Stimulated activated CD4-positive, alpha-beta T cell treated with anti-CD3 and anti-CD28 coated beads, Interleukin-4, amount 100 ng/mL, for 4 hours (primary cell): ENCODE measurements at places on chromosomes 1 and 21.
A peak's percentile ranks its signal among the peaks of the same experiment; 100 is the strongest.

DNA sequence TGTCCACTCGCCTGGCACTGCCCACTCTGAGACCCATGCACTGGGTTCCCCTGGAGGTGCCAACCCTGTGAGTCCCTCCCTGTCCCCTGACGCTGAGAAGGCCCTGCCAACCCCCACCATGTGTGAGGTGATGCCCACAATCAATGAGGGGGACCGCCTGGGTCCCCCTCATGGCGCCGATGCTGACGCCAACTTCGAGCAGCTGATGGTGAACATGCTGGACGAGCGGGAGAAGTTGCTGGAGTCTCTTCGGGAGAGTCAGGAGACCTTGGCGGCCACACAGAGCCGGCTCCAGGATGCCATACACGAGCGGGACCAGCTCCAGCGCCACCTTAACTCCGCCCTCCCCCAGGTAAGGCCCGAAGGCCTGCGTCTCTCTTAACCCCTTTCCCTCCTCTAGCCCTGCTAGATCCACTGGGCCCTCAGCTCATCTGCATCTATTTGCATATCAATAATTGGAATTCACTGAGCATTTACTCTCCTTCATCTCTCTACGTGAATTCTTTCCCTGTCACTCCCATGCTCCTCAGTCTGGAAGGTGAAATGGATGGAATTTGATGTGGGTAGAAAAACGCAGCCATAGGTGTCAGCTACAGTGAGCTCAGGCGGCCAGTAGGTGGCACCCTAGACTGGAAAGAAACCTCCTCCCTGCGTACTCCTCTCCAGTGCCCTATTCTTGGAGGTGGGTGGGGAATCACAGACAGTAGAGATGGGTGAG, 12.8 kb downstream of the PPFIA4 start:
- DNase-seq, result peak; percentile 58

- no peak for DNase-seq
Measured at GRCh38 chr1:236301080-236301957, 19.6 kb upstream of the ERO1B start.

GRCh38 chr1:15693371-15693770, 9.3 kb downstream of the PLEKHM2 start:
- no peak for DNase-seq

DNA sequence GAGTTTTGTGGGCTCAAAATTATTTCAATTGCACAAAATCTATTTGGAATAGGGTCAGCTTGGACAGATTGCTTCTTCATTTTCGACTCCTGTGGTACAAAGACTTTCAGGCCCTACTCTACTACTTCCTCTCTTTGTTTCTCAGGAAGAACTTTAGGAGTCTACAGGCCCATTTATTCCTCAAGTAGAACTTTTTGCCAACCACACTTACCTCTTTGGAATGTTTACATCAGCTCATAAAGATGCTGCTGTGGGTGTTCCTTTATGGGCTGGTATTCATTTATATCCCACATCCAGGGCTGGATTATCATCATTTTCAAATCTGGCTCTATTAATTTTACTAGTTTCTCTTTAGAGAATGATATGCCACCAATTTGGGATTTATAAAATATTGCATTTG, 46.3 kb upstream of the TNFSF18 start:
- DNase-seq, result no peak

DNA sequence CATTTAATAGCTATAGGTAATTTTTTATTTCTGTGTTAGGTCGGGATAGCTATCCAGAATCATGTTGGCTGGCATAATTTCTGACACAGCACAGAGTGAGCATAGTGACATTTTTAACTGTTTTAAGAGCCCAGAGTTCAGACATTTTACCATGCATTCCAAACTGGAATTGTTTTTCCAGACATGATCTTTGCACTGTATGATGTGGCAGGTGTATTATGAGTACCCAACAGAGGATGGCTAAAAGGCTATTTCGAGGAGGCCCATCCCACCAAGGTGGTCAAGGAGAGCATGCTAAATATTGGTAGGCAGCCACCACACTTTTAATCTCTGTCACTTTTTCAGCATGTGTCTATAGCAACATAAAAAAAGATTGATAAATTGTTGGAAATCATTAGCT, 137.3 kb upstream of the ST6GALNAC5 start:
- DNase-seq, result no peak

- DNase-seq, result no peak
Measured at GRCh38 chr1:36625253-36625934, 142.7 kb upstream of the CSF3R start.

- DNase-seq, result no peak
Measured at GRCh38 chr21:28439788-28440187, 552.9 kb downstream of the LTN1 start.

GRCh38 chr1:86233403-86233802, 76.8 kb upstream of the COL24A1 start:
- DNase-seq, result no peak

- no peak for DNase-seq
Measured at GRCh38 chr1:70666381-70667140, 255.5 kb downstream of the CTH start.

DNA sequence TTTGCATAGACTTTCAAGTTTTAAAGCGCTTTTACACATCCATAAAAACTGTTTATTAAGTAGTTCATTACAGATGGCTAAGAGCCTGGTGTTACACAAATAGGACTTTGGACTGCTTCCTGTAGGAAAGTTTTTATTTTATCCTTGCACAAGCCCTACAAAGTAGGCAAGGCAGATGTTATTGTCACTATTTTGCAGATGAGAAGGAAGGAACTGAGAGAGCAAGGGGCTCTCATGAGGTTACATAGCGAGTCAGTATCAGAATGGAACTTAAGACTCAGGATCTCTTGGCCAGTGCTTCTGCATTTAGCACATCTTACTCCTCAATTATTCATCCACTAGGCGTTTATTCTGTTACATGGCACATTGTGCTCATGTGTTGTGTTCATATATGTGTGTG, 2.6 kb upstream of the MAPKAPK2 start:
- no peak for DNase-seq

- DNase-seq, result no peak
Measured at GRCh38 chr1:45205011-45205909, 1.1 kb downstream of the ZSWIM5 start.

- no peak for DNase-seq
Measured at GRCh38 chr1:190320952-190321351, 156.7 kb downstream of the BRINP3 start.

DNA sequence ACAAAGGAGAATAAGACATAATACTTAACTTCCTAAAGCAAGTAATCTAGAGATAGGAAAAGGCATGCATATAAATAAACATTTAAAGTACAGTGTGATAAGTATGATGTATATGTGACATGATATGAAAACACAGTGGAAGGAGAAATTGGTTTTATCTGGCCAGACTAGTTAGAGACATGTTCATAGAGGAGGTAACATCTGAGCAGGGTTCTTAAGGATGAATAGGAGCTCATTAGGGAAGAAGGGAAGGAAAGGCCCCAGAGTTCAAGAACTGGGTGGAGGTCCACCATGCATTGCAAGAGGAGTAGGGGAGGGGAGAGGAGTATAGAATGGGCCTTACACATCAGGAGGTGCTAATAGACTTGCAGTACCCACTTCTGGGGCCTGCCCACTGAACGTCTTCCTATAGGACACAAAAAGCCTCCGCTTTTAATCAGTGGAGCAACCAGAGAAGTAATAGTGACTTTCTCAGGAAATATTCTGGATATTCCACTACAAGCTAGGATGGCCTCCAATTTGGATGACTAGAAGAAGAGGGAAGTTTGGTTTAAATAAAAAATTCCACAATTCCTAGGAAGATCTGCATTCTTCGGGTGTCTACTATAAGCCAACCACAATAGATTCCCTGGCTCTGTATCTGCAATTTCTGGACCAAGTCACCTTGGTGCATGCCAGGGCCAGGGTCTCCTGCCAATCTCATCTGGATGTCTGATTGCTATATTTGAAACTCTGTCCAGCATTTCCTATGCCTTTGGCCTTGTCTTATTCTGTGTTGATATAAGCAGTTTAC, 41.9 kb downstream of the NGF start:
- no peak for DNase-seq

DNA sequence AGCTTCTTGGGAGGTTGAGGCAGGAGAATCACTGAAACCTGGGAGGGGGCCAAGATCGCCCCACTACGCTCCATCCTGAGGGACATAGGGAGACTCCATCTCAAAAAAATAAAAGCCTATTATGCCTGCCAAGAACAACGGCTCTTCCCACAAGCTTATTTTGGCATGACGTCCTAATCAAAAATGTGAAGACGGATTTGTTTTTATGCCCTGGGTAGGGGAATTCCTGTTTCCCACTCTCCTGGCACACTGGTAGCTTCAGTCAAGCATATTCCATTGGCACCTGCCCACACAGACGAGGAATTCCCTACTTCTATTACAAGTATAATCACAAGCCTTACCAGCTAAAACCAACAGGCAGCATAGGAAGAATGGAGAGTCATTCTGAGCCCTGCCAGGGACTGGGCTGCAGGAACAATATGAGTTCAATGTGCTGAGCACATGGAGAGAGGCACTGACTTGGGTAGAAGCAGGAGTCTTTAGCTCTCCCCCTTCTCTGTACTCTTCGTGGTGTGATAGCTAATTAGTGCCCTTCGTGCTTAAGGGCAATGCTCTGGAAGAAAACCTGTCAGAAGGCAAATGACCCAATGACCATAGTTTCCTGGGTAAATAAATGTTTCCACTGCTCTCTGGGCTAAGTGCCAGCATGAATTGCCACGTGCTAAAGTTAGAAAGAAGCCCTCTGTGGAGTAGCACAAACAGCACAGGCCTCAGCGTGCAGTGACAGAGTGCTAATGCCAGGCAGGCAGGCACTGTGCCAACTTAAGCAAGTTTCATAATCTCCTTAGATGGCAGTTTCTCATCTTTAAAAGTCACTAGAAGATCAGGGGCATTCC, 16.8 kb downstream of the TNFSF4 start:
- DNase-seq, result no peak

- DNase-seq, result no peak
Measured at GRCh38 chr1:110035236-110035752, 870 bp downstream of the STRIP1 start.

GRCh38 chr1:151537112-151537511, 3.0 kb upstream of the TUFT1 start:
- DNase-seq, result no peak

GRCh38 chr1:50027794-50028193, 4.0 kb upstream of the AGBL4 start:
- DNase-seq, result no peak

GRCh38 chr1:231866392-231867331, 240.1 kb downstream of the DISC1 start:
- DNase-seq, result peak; percentile 36

GRCh38 chr1:40313329-40313957, 3.6 kb downstream of the COL9A2 start:
- DNase-seq, result no peak

GRCh38 chr1:150961756-150962155, 12.9 kb downstream of the CERS2 start:
- DNase-seq, result no peak

GRCh38 chr1:116494353-116494692, 76.5 kb downstream of the CD58 start:
- no peak for DNase-seq

- no peak for DNase-seq
Measured at GRCh38 chr1:203954788-203955552, 93.6 kb downstream of the SNRPE start.

- no peak for DNase-seq
Measured at GRCh38 chr1:41742219-41742618, 176.5 kb downstream of the HIVEP3 start.

GRCh38 chr1:5717031-5717682, 275.1 kb downstream of the NPHP4 start:
- DNase-seq, result no peak

DNA sequence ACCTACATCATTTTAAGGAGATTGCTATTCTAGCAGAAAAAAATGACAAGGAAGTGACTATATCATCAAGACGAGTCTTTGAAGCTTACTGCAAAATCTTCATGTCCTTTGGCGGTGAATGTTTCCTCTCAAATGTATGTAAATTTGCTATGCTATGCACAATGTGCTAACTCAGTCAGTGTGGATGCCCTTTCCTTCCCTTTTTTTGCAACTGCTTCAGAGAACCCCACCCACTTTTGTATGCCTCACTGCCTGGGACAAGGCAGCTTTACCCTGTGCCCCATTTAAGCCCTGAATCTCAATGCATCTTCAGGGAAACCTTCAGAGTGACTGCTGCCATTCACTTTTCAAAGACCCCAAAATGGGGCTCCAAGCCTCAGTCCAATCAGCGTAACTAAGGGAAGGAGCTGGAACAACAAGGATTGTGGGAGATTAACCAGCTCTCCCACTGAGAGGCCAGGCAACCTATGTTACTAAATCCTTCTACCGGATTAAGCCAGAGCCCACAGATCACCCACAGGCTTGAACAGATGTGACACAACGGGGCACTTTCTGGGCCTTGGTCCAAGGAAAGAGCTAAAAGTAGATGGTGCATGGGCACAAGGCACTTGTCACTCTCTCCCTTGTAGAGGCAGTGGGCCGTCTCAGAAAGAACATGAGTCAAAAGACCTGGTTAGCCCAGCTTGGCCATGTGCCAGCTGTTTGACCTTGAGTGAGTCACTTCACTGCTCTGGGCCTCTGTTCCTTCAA, 154.4 kb downstream of the PLPP3 start:
- DNase-seq, result no peak

- no peak for DNase-seq
Measured at GRCh38 chr1:105591681-105592080, 1464.8 kb upstream of the PRMT6 start.

GRCh38 chr21:42467140-42467983, 28.7 kb downstream of the RSPH1 start:
- no peak for DNase-seq
